ENCODE measurements at places on chromosomes 16 and 17. TPM values are rescaled to one million over a fixed set of nuclear protein-coding genes. Genes with fewer than 3 reads are reported as not detected.

DNA sequence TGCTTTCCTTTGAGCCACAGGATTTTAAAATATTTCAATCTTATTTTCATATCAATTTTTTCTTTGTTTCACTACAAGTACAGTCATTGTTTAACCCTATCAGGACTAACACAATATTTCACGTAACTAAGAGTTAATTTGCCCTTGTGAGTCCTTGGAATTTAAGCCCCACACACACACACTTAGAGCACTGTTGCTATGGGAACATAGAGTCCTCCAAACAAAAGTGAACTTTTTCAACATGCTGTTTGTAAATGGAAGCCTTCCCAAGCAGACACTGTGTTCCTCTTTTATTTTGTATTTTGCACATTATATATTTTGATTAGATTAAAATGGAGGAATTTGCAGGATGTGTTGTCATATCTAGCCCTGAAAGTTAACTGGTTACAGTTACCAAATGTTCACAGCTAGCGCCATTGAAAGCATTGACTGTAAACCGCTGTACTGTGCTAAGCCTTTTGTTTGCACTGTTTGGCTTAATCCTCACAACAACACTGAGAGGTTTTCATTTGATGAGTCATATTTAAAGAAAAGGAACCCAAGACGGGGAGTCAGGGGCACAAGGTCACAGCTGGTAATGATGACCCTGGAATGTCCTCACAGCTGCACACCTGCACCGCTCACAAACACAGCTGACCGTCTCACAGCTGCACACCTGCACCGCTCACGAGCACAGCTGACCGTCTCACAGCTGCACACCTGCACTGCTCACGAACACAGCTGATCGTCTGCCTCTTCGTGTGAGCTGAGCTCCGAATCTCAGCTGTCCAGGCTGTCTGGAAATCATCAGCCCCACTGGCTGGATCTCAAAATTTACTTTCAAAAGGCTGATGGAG, 6.3 kb downstream of the HSBP1 start:
- DNase-seq, result no peak

GRCh38 chr16:50695017-50696000, 1.9 kb downstream of the NOD2 start:
- no peak for DNase-seq

GRCh38 chr16:88338896-88339295, 43.9 kb upstream of the ZNF469 start:
- DNase-seq, result no peak

- DNase-seq, result no peak
These were observed 1.1 kb downstream of the CD79B start for GRCh38 chr17:63930951-63931575.

DNA sequence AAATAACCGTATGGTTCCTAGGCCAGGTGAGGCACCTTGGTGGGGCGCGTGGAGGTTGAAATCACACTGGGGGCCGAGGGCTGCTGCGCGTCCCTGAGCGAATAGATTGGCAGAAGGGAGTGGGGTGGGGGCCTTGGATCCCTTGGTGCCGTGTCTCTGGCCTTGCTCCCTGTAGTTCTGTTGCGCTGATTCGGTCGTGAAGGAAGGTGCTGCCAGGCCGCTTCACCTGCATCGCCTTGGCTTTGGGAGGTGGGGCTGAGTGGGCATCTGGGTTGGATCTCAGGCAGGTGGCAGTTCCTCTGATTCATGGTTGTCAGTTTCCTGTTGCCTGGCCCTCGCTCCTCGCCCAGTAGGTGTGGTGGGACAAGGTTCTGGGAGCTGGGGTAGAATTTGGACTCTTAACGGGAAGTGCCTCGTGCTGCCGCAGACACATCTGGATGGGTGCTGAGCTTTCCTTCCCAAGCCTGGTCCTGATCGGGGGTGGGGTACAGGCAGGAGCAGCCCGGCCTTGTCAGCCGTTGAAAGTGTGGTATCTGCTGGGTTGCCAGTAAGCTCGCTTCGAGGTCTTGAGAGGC, 30.1 kb downstream of the PGS1 start:
- DNase-seq, result no peak

DNA sequence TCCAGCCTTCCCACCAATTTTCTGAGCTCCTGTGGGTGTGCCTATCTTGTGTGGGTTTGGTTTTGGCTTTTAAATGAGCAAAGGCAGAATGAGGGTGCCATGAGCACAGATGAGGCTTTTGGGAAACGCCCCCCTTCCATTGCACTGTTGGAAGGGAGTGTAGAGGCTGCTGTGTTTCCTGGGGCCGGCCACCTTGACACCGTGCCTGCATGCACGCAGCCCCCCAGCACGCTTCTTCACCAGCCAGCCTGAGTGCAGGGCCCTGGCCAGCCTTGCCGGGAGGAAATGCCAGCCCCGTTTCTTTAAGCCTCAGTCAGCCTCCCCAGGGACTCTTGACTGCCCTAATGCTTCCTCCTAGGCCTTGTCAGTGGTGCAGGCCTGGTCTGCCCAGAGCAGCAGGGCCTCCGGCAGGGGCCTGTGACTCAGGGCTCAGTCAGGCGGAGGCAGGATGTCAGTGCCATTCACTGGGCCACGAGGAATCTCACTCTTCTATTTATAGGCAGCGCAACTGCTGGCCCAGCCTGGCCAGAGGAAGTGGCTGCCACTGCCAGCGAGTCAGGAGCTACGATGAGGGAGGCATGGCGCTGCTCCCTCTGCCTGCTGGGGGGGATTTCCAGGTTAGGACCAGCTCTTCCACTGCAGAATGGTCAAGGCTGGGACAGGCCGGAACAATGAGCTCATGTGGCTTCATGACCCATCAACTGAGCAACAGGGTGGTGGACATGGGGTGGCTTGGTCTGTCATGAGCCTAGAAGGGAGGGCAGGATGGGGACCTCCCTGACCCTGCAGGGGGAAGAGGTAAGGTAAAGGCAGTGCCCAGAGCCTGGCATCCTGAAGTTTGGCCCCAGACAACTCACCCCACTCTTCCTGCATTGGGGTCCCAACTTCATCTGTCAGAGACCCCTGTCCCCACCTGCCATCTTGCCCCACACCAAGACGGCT, 205.2 kb downstream of the RAB11FIP4 start:
- peak; percentile 92 for DNase-seq

GRCh38 chr16:80973991-80974390, 32.7 kb downstream of the CMC2 start:
- no peak for DNase-seq

- no peak for DNase-seq
These were observed 57.2 kb downstream of the TBC1D16 start for GRCh38 chr17:79978548-79978855.

The ASPHD1 gene
- 12.5 TPM for total RNA-seq

The SLC9A5 gene
- 0.07 TPM for total RNA-seq

The HIGD1B gene
- not detected for total RNA-seq

The OTOP3 gene
- not detected for total RNA-seq

The TSNAXIP1 gene
- total RNA-seq, result 0.63 TPM

The EME1 gene
- 2.7 TPM for total RNA-seq

The RPRML gene
- not detected for total RNA-seq

The KRT16 gene
- total RNA-seq, result 4.8 TPM

The KRTAP9-2 gene
- not detected for total RNA-seq

The ANKRD40CL gene
- total RNA-seq, result not detected
